ENCODE measurements at places on chromosomes 2 and 18.

GRCh38 chr18:6653880-6654279, 75.6 kb upstream of the ARHGAP28 start:
- DNase-seq = no peak

GRCh38 chr2:149597050-149597667, 9.6 kb upstream of the MMADHC start:
- no peak for DNase-seq

DNA sequence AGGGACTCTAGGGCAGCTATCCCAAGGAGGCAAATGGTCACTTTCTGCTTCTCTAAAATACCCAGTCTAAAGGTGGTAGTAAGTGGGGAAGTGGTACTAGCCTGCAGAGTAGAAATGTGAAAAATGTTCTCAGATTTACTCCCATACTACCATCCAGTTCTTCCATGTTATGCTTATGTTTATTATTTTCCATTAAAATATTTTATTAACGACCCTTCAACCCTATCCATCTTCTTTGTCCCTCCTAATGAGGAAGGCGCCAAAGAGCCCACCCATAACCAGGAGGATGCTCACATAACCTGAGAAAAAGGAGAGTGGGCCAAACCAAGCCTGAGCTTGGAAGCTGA, 153.5 kb downstream of the ANTXR1 start:
- no peak for DNase-seq

GRCh38 chr2:46828135-46828438, 87.5 kb downstream of the MCFD2 start:
- no peak for DNase-seq

GRCh38 chr2:203880557-203881125, 13.1 kb downstream of the CTLA4 start:
- DNase-seq = no peak

DNA sequence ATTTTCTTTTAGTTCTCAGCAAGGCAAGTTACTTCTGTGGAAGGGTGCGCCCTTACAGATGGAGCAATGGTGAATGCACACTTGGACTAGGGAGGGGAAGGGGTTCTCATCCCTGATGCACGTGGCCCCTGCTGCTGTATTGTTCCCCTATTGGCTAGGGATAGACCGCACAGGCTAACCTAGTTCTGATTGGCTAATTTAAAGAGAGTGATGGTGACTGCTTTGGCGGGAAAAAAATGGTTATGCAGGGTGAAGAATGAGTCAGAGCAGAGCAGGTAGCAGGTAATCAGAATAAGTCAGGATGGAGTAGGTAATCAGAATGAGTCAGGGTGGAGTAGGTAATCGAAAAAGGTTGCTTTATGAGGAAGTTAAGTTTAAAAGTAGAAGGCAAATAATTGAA, 171.5 kb downstream of the MTCL1 start:
- DNase-seq = no peak

Measured in activated CD4-positive, alpha-beta T cell treated with anti-CD3 and anti-CD28 coated beads for 48 hours (primary cell).